ENCODE measurements at places on chromosomes 16 and 17.

GRCh38 chr17:27755706-27756466 is 44.4 kb downstream of the NOS2 start:
- DNase-seq = no peak

DNA sequence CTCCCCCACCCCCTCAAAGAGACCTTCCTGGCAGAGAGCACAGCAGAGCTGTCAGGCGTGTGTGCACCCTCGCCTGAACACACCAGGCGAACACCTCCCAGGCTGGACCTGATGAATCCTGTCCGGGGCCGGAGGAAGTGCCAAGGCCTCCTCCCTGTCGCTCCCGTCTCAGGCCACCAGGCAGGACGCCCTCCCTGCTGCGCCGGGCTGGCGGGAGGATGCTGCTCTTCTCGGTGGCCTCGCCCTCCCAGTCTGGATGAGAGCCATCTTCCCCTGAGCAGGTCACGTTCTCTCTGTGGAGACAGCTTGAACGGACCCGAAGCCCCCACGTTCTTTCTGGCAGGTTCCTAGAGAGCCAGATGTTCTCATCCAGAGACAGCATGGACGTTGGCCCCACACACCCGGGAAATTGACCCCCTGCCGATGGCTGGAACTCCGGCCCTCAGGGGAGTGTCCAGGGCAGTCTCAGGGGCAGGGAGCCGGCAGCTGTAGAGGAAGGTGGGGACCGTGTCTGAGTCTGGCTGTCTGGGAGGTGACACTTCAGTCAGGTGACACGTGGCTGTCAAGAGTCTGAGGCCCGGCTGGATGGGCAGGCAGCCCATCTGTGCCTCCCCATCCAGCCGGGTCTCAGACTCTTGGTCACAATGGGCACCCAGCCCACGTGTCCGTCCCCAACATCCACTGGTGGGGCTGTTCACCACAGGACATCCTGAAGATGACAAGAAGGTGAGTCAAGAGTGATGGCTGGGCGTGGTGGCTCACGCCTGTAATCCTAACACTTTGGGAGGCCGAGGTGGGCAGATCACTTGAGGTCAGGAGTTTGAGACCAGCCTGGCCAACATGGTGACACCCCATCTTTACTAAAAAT is 5.0 kb upstream of the TIMP2 start:
- DNase-seq = no peak

DNA sequence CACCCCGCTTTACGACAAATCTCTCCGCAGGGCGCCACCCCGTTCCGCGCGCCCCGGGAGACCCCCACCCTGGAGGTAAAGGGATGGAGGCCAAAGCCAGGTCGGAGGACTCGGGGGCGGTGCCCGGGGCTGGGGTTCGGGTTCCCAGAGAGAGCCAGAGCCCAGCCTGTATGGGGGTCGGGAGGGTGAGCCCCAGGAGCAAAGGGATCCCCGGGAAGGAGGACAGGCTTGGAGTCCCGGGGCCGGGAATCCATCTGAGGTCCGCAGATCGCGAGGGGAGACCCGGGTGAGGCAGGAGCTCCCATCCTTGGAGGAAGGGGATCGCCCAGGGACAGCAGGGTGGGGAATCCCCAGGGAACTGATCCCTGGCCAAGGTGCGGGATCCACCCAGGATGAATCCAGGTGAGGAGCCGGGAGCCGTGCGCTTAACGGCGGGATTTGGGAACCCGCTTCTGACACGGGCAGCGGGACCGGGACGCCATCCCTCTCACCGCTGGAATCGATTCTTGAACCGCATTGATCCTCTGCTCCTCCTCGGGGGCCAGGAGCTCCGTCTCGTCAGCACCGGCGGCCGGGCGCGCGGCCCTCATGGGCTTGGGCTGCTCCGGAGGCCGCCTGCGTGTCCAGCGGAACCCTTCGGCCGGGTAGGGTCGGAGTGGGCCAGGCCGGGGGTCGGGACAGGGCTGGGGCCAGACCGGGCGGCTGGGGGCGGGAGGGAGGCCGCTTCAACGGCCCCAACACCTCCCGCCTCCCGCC is at the start of gene MMD:
Gene MMD (minus strand): TSS at position 657 of the 756 bp plus-strand sequence. CDS start 140 bp downstream, at position 517.
- no peak for DNase-seq

DNA sequence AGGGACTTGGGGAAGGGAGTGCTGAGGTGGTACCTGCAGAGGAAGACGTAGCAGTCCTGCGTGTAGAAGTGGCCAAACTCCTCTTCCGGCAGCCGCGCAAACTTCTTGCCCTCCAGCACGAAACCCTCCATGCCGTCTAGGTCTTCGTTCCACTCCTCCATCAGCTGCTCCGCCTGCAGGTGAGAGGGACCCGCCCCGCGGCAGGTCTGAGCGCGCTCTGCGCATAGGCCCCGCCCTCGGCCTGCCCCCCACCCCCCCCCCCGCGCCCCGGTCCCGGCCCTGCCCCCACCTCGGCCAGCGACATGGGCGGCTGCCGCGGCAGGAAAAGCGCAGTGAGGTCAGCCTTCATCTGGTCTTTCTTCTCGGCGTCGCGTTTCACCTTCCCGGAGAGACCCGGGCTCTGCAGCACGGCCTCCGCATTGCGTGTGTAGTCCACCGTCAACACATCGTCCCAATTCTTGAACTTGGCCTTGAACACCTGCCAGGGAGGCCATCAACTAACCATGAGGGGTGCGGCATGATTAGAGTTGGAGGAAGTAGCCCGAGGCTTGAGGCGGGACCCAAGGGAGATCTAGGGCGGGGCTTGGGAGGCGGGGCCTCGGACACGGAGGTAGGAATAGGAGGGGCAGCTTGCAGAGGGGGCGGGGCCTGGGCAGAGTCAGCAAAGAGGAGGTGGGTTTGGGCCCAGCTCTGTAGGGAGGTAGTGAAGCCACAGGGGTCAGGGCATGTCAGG is 11.5 kb downstream of the FLII start:
- peak; percentile 25 for DNase-seq

DNA sequence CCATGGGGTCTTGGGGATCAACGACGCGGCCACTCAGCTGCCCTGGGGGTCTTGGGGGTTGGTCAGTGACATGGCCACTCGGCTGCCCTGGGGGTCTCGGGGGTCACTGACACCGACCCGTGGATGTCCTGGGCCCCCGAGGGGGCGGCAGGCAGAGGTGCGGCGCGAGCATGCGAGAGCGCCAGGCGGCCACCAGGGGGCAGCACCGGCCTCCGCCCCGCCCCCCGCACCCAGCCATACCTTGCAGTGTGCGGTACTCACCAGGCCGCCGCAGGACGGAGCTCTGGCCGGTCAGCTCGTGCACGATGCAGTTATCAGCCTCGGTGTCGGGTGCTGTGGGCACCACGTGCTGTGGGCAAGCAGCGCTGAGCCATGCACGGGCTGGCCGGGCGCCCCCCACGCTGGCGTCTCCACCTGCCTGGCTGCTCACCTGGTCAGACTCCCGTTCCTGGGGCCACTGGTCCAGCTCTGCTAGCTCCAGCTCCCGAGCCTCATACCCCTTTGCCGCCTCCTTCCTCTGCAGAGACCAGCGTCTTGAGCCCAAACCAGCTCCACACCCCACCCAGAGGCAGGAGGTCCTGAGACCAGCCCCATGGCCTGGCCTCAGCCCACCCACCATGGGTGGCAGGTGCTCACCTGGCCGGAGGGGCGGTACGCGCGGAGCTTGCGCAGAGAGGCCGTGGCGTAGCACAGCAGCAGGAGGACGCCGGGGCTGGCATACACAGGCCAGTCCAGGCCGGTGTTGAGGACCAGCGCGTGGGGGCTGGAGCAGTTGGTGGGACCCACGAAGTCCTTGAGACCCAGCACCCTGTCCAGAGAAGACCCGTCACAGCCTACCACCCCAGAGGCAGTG is 31.2 kb downstream of the CTU2 start:
- DNase-seq = peak; percentile 78

DNA sequence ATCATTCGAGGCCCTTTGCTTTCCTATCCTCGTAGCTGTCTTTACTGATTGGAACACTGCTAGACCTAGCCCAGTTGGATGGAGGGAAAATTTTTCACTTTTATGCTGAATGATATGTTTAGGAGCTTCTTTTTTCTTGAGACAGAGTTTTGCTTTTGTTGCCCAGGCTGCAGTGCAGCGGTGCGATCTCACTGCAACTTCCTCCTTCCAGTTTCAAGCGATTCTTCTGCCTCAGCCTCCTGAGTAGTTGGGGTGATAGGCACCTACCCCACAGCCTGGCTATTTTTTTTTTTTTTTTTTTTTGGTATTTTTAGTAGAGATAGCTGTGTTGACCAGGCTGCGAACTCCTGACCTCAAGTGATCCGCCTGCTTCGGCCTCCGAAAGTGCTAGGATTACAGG is 17.3 kb upstream of the PSMC5 start:
- no peak for DNase-seq

DNA sequence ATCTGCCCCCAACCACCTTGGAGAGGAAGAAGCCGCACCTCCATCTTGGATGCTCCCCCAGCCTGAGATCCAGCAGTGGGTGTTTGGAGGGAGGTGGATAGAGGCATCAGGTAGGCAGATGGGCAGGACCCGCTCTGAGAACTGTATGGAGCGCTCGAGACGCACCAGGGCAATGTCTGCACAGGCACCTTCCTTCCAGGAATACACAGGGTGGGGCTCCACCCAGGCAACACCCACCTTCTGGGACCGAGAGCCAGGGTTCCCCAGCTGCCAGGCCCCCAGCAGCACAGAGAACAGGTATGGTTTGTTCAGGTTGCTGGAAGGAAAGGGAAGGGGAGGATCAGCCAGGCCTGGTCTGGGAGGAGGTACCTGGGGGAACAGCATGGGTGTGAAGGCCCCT is 2.4 kb downstream of the PRSS22 start:
- DNase-seq = no peak

- DNase-seq = peak; percentile 85
Observed at GRCh38 chr16:89241187-89242007, 23.9 kb downstream of the ZNF778 start.

DNA sequence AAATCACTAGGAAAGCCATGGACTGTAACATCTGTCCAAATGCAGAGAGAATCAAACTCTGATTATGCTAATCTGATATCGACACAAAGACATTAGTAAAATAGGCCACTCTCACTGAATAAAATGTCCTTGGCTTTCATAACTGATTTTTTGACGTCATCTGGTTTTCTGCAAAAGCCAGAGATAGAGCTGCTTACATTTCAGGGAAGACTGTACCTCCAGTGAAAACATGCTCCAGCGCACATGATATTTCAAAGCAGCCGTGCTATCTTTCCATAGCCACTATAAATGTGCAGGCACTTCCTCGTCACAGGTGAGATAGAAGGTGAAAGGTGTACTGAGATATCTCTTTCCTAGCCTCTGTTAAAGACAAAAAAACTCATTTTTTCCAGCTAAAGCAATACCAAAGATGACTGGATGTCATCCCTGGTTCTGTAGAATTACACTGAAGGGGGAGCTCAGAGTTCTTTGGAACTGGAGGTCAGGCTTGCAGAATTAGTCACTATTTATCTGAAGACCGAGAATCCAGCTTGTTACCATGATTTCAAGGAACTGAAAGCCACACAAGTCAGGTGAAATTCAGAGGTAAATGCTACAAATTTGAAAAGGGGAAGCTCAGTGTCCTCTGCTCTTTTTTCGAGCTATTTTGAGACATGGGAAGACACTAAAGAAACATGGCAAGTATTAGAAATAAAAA is 249.5 kb downstream of the CA10 start:
- no peak for DNase-seq

DNA sequence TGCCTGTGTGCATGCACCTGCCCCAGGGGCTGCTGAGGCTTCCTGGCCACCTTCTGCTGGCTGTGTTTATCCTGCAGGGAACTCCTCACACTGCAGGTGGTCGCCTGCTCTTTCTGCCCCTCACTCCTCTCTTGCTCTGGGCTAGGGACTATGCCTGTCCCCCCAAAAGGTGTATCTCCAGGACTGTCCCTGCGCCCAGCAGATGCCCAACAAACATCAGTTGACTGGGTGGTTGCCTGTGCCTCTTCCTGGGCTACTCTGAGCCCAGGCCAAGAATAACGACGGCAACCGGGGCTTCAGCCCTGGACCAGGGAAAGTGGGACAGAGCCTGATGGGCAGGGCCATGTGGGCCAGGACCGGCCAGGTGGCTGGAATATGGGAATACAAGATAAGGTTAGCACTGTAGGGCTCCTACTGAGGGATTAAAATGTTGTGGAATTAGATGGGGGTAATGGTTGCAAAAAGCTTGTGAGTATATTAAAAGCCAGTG is 55.4 kb downstream of the VAC14 start:
- no peak for DNase-seq

GRCh38 chr17:72560303-72561247 is 439.8 kb downstream of the SOX9 start:
- peak; percentile 56 for DNase-seq

DNA sequence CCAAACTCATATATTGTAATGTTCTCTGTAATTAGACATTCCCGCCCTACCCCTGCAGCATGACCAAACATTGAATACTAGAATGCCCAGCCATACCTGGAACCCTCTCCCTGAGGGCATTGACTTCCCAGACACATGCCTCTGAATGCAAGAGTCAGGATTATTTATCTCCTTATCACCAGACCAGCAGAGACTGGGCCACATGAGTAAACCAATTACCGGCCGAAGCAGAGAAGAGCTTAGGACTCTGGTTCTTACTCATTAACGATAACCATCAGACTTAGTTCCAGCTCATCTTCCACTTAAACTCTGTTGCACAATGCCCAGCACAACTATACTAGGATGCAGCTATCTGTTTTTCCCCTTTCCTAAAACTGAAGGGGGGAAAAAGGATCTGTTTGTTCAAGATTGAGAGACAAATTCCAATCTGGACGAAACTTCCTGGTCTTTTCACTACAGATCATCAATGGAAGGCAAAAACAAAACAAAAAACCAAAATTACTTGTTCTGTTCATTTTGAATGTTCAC is 88.2 kb upstream of the CORO6 start:
- DNase-seq = no peak

DNA sequence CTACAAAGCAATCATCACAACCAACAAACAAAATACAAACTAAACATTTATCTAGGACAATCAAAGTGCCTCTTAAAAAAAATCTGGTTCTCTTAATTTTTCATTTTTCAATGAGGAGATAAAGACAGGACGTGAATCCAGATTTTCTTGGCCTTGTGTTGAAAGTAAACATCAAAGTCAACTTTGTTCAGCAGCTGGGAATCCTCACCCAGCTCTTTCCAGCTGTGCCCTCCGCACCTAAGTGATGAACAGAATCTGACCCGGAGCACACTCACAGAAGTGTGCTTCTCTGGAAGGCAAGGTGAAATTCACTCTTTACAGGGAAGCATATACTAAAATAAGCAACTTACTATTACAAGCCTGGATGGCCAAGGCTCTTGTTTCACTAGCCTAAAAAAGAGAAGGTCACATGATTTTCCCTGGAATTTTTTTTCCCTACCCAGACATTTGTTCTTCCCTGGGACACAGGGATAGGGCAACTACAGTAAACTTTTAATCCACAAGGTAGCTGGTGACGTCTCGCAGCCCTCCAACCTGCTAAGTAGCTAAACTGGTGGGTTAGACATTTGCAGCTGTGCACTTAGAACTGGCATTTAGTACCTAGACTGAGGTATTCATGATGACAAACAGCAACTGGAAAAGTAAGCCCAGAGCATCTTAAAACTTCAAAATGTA is 3.2 kb downstream of the WIPI1 start:
- no peak for DNase-seq
